ENCODE measurements at places on chromosomes 13 and 19.

- DNase-seq = peak; percentile 74
Observed at GRCh38 chr19:342801-343421, 1.7 kb downstream of the MIER2 start.

- DNase-seq = no peak
Observed at GRCh38 chr19:13033244-13033643, 38.0 kb downstream of the NFIX start.

DNA sequence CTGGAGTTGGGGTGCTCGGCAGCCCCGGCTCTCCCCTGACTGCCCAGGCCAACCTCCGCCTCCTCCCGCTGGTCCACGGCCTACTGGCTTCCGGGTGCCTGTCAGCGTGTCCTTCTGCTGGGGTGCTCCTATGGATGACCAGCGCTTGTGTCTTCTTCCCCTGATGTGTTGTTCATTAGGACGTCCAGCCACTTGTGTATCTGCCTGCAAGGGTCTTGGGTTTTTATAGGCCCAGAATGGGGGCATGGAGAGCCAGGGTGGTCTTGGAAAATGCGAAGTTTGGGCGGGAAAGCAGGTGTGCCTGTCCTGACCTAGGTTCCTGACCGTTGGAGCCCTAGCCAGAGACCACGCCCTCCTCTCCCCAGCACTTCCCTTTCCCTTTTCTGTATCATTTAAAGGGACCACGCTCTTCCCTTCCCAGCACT lies 139.8 kb downstream of the SLITRK5 start:
- peak; percentile 2 for DNase-seq

DNA sequence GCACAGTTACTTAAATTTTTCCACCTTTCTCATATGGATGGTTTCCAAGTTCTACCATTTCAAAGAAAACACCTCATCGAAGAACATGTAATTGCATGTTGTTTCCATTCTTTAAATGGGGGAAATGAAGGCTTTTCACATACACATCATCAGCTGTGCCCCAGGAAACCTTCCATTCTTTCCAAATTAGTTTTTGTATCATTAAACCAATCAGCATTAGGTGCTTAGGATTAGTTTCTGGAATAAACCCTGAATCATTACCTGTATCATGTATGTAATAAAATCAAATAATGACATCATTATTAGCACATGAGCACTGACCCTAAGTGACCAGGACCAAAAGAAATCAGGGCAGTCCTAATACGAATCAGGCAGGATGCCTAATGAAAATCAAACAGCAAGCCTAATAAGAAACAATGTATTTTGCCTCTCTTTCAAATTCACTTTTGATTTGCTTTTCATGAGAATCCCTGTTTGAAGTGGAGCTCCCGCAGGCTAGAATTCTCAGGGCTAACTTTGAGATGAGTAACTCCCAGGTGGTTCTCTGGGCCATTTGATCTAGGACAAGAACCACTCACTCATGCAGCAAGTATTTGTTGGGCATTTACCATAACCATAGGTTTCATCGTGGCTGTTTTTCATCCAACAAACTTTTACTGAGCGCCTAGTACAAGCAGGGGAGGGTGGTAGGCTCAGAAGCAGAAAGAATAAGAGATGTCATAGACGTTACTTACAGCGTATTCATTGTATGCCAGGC lies 89.2 kb downstream of the MZT1 start:
- no peak for DNase-seq

- no peak for DNase-seq
Observed at GRCh38 chr13:44425815-44426078, 52.1 kb downstream of the SERP2 start.

DNA sequence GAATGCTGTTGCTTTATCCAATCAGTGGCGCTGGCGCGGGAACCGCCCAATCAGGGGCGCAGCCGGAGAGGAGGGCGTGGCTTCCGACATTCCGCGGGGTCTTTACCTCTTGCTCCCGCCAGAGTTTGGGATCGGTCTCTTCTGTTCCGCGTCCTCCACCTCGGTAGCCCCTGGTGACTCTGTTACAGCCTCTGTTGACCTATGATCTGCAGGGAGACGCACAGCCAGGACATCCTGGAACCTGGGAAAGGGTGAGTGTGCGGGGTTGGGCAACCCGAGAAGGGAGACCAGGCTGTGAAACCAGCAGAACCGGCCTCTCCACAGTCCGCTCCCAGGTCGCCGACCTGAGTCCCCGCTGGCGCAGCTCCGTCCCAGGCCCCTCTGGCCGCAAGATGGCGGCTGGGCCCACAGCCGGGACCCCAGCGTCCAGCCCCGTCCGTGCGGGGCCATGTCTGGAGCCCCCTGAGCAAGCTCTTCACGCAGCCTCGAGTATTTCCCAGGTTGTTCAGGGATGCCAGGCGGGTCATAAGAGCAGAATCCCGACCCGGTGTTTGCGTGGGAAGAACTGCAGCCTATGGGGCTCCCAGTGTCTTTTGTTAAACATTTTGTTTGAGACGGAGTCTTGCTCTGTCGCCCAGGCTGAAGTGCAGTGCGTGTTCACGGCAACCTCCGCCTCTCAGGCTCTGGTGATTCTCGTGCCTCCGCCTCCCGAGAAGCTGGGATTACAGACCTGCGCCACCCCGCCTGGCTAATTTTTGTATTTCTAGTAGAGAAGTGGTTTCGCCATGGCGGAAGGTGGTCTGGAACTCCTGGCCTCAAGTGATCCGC lies 4.4 kb upstream of the ZNF681 start:
- no peak for DNase-seq

- DNase-seq = no peak
Observed at GRCh38 chr19:7304200-7304599, 10.0 kb upstream of the INSR start.

DNA sequence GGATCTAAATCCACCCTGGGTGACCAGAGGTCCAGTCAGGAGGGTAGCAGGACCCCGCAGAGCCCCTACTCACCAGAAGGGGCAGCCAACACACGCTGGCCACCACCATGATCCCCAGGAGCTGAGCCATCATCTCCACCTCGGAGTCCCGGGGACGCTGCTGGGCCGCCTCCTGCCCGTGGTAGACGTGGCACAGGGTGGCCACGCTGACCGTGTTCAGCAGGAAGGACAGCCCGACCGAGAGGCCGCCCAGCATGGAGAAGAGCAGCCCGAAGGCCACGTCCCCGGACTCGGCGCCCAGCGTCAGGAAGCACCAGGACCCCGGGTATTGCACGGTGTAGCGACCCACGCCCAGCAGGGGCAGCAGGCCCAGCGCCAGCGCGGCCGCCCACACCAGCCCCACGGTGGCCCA lies 6.9 kb downstream of the TBXA2R start:
- no peak for DNase-seq

DNA sequence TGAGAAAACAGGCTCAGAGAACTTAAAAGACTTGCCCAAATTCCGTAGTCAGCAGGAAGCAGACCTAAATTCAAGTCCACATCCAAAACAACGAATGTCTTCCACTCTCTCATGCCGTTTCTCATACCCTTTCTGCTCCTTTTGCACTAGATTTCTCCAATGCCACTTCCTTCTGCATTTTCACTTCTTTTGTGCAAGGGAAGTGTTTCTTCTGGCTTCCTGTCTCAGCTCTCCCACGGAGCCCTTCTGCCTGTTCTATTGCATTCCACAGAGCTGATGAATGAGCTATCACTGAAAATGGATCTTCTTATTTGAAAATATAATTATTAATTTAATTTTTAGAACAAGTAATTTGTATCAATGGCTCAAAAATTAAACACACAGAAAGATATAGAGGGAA lies 56.1 kb upstream of the STK24 start:
- peak; percentile 34 for DNase-seq

- DNase-seq = no peak
Observed at GRCh38 chr19:15448778-15449619, 757 bp downstream of the WIZ start.

DNA sequence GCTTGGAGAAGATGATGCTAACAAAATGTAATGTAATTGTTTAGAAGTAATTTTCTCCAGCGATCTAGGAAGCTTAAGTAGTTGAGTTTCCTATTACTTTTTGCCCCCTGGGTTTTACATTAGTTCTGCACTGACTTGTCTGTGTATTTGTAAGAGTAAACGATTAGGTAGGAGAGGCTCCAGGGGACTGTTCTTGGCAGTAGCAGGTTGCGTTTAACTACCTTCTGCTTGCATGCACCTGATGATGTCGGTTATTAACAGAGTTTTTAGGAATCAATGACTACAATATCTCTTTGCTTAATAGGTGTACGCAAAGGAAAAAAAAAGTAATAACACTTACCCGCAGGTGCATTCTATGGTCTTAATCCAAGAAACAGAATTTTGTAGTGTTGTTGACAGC lies 18.3 kb upstream of the UGGT2 start:
- no peak for DNase-seq

DNA sequence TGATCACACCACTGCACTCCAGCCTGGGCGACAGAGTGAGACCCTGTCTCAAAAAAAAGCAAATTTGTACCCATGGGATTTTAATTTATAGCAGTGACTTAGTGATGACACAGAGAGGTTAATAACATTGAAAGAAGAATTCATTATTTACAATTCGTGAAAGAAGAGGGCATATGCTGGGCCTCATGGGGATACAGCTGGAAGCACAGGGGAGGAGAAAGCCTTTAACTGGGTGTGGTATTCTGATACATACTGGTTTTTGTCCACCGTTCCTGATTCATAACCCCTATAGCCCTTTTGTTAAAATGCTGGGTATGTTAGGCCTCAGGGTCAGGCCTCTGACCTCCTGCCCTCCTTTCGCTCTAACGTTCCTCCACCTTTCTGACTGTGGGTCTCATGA lies 10.9 kb downstream of the ZNF264 start:
- DNase-seq = no peak
